ENCODE measurements at places on chromosomes 11 and 22.
A peak's percentile ranks its signal among the peaks of the same experiment; 100 is the strongest.

DNA sequence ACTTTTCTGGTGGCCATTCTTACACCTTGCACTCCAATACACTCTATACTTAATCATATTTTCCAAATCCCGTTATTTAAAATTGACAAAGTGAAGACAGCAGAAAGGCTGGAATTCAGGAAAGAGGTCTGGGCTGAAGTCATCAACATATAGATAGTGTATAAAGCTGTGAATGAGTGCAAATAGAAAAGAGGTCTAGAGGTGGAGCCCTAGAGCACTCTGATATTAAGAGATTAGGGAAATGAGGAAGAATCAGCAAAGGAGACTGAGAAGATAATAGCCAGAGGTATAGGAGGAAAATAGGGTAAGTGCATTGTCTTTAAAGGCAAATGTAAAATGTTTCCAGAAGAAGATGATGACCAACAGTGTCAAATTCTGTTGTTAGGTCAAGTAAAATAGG lies 7.9 kb downstream of the CTR9 start:
- no peak for DNase-seq

- DNase-seq, result peak; percentile 62
Observed at GRCh38 chr11:112555491-112556364, 295.1 kb upstream of the PLET1 start.

GRCh38 chr11:124586238-124586860 lies 16.6 kb downstream of the OR8A1 start:
- DNase-seq, result peak; percentile 45

DNA sequence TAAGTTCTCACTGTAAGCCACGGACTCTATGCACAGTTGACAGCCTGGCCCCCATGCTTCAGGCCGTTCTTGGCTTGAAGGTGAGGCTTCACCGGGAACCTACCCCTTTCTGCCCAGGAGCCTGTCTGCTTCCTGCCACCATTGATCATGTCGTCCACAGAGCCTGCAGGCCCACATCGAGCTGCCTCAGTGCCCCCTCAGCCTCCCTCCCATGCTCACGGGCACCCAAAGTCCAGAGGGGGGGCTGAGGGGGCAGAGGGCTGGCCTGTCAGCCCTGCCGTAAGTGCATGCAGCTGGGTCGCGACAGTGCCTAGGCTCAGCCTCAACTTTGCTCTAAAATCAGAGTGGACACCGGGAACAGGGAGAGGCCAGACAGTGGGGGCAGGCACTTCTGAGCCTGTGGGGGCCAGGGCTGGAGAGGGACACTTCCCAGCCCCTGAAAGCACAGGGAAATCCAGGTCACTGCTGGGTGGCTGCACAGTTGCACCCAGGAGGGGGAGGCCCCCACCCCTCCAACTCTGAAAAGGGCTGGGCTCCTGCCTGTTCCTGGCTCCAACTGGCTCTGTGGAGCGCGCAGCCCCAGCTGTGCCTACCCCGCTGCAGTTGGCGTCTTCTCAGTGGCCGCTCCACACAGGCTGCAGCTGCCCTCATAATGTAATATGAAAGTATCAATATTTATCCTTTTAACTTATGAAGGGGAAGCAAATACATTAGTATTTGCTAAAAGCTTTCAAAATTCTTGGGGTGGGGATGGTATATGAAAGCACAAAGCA lies 598.6 kb downstream of the DLG2 start:
- DNase-seq, result no peak

DNA sequence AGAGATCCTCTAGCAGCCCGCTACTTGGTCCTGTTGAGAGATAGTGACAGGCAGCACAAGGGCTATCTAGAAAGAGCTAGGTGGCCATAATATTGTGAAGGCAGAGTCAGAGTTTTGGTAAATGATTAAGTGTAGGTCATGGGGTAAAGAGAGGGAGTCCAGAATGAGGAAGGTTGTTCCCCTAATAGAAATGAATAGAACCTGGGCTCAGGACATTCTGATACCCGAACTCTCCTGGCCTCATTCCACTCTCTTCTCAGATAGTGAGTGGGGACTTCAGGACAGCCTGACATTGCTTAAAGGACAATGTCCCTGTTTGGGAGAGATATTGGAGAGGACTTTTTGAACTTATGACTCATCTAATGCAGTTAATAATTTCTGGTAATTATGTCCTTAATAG lies 20.6 kb downstream of the SLC5A1 start:
- DNase-seq, result no peak

Measured in NCI-H774 (cell line).